ENCODE measurements at places on chromosomes 2 and 18.

- DNase-seq = no peak
Measured at GRCh38 chr2:236538242-236538641, 31.4 kb upstream of the ACKR3 start.

DNA sequence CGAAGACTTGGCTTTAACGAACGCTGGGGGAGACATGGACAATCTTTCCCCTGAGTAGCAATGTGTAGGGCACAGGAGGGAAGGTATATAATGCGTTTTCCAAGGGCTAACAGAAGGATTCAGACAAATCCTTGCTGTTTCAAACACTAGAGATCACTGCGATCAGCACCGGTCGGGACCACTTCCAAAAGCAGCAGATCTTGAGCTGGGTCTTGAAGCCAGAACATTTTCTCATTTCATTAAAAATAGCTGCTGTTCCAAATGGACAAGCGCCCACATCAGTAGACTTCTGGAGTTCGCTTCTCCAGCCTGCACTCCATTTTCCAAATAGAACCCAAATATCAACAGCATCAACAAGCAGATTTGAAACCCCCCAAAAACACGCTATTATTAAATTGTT is 65.1 kb upstream of the MAPRE2 start:
- DNase-seq = no peak

- DNase-seq = no peak
Measured at GRCh38 chr2:196187898-196188458, 16.6 kb upstream of the STK17B start.

DNA sequence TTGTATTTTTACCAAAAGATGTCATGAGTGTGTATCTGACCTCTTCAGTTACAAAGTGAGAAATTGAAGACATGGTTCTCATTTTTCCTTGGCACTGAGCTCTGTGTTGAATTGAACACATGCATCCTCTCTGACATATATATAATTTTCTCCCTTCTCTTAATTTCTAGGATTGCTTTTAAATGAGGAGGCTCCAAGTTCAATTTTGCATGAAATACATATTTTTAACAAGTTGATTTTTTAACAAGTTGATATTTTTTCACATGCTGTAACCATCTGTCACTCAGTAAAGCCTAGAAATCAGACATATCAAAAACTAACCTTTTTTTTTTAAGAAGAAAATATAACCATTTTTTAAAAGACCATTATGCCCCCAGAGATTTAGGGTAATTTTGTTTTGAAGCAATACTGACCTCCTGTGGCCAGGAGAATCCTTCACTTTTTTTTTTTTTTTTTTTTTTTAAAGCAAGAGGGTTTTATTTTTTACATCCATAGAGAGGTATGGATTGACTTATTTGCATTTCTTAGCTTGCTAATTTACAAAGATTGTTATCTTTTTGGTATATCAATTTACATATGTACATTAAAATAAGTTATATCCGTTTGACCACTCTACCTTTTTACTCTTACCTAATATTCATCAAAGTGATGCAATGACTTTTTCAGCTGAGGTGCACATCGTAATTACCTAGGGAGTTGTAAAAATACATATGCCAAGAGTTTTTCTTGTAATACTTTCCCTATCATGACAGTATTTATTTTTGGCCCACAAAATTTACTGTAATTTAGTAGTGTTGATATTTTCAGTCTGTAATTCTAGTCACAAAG is 161.8 kb downstream of the SOCS6 start:
- no peak for DNase-seq

- DNase-seq = no peak
Measured at GRCh38 chr2:95296011-95296410, 1.1 kb upstream of the KCNIP3 start.

- no peak for DNase-seq
Measured at GRCh38 chr2:146239392-146240135, 1605.3 kb upstream of the ACVR2A start.

DNA sequence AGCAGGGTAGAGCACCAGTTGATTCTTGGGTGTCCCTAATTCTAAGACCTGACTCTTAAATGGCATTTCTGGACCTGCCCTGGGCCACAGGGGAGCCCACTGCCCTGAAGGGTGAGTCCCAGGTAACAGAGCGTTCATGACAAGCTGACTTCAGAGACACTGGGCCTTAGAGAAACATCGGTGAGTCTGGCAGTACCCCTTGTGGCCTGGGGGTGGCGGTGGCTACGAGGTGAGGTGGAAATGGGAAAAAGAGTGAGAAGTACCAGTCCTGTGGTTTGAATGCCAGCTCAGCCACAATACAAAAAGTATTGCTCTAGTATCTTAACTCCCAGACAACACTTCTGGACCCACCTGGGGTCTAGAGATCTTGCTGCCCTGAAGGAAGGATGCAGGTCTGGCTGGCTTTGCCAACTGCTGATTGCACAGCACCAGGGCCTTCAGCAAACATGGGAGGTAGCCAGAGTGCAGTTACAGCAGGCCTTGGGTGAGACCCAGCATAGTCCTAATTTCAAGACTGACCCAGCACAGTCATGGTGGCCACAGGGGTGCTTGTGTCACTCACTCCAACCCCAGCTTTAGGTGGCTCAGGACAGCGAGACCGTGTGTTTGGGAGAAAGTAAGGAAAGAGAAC is 44.5 kb downstream of the USP34 start:
- DNase-seq = peak; percentile 83

DNA sequence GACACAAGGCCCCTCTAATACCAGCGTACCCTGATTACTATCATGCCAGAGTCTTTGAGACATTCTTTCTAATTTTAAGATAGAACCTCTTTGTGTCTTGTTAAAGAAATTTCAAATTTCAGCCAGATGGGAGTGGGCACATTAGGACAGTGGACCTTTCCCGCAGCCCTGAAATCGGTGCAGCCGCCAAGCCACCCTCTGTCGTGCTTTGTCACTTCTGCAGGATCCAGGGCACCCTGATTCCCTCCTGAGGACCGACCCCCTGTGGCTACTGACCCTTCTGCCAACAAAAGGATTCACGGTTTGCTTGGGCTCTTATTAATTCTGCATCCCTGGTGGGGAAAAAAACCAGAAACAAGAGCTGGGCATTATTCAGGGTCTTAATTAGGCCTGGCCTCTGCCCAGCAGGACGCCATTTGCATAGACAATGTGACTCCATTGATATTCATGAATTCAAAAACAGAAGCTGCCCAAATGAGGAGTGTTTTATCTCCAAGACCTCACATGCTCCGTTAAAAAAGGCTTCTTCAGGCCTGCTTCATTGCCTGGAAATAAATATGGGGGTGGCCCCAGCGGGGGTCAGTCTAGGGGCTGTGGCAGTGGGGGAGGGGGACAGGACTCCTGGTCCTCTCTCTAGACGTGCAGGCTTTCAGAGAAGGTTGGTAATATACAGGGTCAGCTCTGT is 116.9 kb downstream of the ALPK2 start:
- no peak for DNase-seq

DNA sequence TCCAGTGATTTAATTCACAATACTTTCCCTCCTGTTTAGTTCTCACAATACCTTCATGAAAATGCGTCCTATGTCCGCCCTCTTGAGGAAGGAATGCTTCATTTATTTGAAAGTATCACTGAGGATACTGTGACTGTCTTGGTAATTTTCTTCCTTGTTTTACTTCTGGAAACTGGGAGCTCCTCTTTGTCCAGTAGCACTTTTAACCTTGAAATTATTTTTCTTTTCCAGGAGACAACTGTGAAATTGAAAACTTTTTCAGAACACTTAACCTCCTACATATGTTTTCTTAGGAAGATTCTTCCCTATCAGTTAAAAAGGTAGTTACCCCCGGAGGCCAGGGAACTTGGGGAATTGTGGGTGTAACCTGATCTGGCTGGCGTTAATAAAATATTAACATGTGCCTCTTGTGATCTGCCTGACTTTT is 58.9 kb upstream of the STON1 start:
- DNase-seq = no peak

- no peak for DNase-seq
Measured at GRCh38 chr18:11872479-11873136, 21.4 kb downstream of the CHMP1B start.

GRCh38 chr18:46398005-46398404 is 259.0 kb downstream of the LOXHD1 start:
- DNase-seq = no peak

DNA sequence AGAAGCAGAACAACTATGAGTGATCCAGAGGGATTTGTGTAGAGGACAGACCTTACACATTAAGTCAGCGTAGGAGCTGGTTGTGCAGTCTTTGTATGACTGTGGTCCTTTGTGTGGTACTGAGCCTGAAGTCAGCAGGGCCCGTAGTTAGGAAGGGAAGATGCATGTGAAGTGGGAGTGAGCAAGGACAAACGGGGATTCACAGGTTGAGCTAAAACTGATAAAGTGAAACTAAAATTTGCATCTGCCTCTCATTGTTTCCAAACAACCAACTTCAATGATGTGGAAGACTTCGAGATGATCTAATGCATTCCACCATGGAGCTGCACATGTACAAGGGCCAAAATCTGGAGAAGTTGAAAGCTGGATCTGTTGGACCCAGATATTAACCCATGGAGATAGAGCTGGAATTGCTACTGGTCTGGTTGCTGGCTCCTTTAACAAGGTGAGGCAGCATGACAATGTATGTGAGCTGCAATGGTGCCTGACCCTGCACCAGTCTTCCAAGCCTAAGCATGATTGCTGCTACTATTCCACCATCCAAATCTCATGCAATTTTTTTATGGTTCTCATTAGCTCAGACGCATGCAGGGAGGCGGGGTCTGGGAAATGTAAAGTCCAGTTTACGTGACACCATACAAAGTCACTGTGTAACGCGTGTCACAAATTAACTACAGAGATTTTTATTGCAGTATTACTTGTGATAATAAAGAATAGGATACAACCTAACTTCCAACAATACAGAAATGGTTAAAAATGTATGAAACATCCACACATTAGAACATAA is 12.1 kb upstream of the CYBRD1 start:
- no peak for DNase-seq

- DNase-seq = no peak
Measured at GRCh38 chr18:7946734-7947377, 379.7 kb downstream of the PTPRM start.

DNA sequence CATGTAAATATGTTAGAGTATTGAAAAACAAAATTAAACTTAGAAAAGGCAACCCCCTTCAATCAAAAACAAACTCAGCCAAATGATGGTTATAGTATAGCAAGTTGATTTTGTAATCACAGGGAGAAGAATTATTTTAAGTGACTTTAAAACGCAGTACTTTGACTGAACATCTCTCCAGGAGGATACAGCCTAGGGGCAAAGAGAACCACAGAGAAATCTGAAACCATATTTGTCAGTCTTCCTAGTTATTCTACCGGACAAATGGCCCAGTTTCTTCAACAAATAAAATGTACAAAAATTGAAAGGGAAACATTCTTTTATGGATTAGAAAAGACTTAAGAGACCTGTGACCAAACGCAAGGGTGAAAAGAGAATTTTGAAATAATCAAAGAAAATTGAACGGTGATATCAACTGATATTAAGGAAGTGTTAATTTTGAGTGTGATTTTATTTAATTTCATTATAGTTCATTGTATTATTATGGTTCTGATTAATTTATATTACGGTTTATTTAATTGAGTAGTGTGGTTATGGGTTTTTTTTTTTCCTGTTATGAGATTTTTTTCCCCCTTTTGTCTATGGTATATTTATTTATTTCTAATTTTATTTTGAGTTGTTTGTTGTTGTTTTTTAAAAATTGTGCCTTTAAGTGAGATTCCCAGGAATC is 75.3 kb downstream of the HNRNPLL start:
- DNase-seq = no peak

GRCh38 chr2:29367986-29368658 is 252.9 kb downstream of the CLIP4 start:
- no peak for DNase-seq

- no peak for DNase-seq
Measured at GRCh38 chr2:54176577-54176976, 61.2 kb downstream of the ACYP2 start.

Data from HL-60 (cell line).